Left renal cortex interstitium (tissue), 4 donors: ENCODE measurements at places on chromosomes 6 and 20. TPM values are rescaled to one million over a fixed set of nuclear protein-coding genes. Genes with fewer than 3 reads are reported as not detected.

The KCNK5 gene
- 8.5 TPM for polyA plus RNA-seq

The GRIK2 gene
- polyA plus RNA-seq = 12.1 TPM

The PLAGL1 gene
- polyA plus RNA-seq = 119 TPM

The GINS1 gene
- 17.5 TPM for polyA plus RNA-seq

The PLN gene
- 6.4 TPM for polyA plus RNA-seq

The GPLD1 gene
- 4.8 TPM for polyA plus RNA-seq

The SLC17A2 gene
- polyA plus RNA-seq = 0.69 TPM

DNA sequence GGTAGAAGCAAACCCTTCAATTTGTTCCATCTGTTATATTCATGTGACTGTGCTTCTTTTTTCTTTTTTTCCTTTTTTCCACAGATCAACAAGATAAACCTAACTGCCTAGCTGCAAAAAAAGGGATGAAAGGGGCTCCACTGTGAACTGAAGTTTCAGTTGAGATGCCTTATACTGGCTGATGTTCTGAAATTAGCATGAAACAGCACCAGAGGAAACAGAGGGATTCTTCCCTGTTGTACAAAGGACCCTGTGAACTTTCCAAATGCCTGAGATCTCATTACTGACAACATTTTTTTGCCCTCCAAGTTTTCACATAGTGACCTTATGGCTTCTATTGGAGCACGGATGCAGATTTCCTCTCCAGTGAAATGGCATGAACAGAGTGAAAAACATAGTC is 302.7 kb upstream of the TFAP2D start:
- no peak for DNase-seq

DNA sequence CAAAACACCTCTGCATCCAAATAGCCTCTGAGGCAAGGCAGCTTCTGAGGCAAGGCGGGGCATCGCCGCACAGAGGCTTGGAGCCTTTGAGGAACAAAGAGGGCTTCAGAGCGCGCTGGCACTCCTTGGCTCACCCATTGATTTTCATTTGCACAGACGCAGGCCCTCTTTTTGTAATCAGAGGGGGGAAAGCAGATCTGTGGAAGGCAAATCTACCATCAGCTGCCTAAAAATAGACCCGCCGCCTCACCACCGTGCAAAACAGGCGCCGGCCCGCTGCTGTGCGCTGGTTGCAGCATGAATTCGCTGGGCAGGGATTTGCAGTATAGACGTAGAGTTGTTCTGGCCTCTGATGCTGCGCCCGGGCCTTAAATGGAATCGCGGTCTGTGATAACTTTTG is 69.9 kb upstream of the STMND1 start:
- DNase-seq = no peak

- peak; percentile 30 for DNase-seq
Observed at GRCh38 chr6:6057442-6058053, 50.8 kb upstream of the NRN1 start.

- no peak for DNase-seq
Observed at GRCh38 chr6:53335224-53335994, 13.3 kb downstream of the ELOVL5 start.

GRCh38 chr6:107636486-107636885 is 146.6 kb downstream of the SOBP start:
- DNase-seq = no peak

GRCh38 chr6:141103246-141103645 is 1029.5 kb upstream of the GJE1 start:
- no peak for DNase-seq

GRCh38 chr6:13157293-13157692 is 171.0 kb downstream of the TBC1D7 start:
- DNase-seq = no peak

DNA sequence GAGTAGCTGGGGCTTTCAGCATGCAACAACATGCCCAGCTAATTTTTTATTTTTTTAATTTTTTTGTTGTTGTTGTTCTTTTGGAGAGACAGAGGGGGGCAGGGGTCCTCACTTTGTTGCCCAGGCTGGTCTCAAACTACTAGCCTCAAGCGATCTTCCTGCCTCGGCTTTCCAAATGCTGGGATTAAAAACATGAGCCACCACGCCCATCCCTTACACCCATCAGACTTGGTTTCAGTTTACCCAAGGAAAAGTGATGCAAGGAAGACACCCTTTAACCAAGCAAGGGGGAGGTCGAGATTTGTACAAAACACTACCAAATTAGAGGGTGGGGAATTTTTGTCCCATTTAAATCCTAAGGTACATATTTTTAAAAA is 210.1 kb downstream of the ARHGAP18 start:
- DNase-seq = no peak

- DNase-seq = no peak
Observed at GRCh38 chr6:81933608-81934051, 181.1 kb upstream of the TENT5A start.

DNA sequence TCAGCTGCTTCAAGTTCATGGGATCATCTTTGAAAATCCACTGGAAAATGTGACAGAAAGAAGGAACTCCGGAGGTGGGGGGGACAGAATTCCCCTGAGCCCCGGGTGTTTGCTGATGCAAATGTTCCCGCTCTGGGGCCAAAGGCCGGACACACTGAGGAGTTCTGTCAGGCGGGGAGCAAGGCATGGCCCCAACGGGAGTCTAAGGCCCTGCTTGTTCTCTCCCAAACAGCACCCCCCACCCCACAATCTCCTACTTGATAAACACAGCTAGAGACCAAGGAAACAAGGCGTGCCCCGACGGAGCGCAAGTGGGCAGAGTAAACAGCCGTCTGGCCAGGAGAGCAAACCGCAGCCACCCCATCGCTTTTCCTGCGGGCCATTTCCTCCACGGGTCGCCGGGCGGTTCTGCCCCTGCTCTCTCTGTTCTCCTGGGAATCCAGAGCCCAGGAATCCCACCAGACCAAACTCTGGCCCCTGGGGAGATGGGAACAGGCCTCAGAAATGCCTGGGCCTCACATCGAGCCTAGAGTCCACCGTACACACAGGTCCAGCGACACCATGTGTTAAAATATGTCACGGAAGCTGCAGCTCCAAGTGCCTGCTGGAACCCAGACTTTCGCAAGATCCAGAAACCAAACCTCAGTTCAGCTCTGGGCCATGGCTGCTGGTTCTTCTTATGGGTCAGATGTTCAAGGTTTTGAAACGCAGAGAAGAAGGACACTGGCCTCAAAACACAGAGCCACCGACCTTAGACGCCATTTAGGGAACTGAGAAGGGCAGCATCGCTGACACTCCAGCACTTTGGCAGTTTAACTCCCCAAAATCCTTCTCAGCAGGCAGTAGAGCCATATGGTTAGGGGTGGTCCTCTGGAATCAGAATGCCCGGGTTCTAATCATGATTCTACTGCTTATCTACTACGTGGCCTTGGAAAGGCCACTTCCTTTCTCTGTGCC is 104.2 kb downstream of the PREX1 start:
- DNase-seq = no peak

DNA sequence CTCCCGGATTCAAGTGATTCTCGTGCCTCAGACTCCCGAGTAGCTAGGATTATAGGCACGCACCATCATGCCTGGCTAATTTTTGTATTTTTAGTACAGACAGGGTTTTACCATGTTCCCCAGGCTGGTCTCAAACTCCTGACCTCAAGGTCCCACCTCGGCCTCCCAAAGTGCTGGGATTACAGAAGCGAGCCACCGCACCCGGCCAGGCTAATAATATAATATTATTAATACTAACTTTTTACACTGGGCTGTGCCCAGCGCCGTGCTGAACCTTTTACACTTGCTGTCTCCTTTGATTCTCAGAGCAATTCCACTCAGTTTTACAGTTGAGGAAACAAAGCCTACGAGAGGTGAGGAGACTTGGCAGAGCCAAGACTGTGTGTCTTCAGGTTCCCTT is 2.3 kb upstream of the TGM3 start:
- DNase-seq = no peak

- no peak for DNase-seq
Observed at GRCh38 chr6:159970659-159971063, 1.8 kb downstream of the IGF2R start.

DNA sequence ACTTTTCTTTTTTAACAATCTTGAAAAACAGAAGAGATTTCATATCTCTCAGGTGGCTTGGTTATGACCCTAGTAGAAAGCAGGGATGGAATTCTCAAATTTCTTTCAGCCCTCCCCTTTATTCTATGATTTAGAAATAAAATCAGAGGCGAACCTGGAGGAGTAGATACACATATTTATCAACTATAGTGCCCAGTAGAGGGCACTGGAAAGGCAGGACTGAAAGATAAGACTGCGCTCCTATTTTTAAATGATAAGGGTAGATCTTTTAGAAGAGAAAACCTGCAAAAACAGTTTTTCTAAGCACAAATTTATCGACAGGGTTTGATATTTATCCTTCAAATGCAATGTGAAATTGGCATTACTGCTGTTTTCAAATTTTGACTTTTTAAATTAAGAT is 1296.6 kb downstream of the EPHA7 start:
- no peak for DNase-seq

DNA sequence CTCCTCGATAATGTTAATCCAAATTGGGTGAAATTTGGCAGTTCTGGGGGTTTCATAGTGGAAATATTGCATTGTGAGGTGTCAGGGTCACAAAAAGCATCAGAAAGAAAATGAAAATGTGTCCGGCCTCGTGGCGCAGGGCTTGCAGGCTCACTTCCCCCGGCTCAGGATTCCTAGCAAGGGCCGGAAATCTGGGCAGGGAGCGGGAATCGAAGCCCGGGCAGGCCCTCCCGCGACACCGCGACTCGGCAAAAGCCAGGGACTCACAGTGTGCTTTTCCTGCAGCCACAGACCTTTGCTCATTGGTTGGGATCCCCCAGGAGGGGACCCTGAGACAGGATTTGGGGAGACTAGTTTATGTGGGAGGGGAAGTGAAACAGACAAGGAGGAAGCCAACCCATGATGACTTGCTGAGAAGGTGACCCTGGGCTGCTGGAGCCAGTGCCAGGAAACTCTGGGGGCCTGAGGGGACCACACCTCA is 847 bp upstream of the CD93 start:
- DNase-seq = no peak

DNA sequence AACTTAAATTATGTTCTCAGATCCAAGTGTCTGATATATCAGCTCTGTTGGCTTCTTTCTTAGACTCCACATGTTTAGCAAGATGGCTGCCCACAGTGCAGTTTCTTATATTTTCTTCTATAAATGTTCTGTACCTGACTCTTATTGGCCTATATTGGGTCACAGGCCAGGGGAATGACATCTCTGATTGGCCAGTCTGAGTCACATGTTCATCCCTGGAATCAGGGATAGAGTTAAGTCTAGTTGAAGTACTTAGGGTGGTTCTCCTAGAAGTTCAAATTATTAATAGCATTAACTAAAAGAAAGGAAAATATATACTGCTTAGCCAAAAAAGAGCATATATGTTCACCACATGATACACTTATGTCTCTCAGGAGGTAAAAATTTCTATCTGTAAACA is 105.3 kb upstream of the SLC22A16 start:
- no peak for DNase-seq

DNA sequence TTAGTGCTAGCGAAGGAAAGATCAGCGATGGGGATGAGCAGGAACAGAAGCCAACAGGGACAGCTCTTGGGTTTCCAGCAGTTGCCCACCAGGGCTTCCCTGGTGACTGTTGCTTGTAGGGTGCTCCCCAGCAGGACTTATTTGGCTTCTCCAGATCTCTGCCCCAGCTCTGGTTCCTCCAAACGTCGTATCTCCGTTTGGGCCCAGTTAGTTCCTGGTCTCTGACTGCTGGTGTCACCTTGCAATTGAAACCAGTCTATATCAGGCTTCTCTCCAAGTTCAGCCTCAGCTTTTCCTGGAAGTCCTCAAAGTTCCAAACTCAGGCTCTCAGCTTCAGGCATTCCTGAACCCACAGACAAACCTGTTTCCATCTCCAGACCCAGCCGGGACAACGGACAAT is 70.8 kb upstream of the NXT1 start:
- no peak for DNase-seq

DNA sequence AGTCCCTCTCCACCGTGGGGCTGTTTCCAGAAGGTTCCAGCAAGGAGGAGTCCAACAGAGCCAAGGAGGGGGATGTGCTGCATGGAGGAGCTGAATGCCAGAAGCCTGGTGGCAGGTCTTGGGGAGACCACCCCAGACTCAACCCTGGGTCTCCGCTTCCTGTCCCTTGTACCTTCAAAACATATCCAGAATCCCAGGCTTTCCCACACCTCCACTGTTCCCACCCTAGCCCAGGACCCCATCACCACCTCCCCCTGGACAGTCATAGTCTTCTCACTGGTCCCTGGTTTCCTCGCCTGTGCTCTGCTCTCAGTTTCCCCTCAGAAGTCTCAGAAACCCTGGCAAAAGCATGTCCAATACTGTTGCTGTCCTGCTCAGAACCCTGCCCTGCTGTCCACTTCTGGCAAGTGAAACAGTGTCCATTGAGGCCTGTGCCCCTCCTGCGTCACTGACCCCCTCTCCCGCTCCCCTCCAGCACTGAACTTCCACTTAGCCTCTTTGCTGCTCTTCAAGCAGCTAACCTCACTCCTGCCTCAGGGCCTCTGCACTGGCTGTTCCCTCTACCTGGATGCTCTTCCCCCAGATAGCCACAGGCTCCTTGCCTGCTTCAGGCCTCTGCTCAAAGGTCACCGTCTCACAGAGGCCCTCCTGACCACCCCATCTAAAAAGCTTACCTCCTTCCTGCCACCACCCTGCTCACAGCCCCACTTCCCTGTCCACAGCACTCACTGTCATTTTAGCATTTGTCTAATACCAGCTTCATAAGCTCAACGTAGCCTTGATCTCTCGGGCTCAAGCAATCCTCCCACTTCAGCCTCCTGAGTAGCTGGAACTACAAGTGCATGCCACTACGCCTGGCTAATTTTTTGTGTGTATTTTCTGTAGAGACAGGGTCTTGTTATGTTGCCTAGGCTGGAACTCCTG is 169.2 kb downstream of the GRM4 start:
- DNase-seq = no peak

GRCh38 chr20:31916708-31917107 is 35.1 kb downstream of the PDRG1 start:
- DNase-seq = no peak

- no peak for DNase-seq
Observed at GRCh38 chr6:36131511-36132245, 1.4 kb downstream of the MAPK13 start.

DNA sequence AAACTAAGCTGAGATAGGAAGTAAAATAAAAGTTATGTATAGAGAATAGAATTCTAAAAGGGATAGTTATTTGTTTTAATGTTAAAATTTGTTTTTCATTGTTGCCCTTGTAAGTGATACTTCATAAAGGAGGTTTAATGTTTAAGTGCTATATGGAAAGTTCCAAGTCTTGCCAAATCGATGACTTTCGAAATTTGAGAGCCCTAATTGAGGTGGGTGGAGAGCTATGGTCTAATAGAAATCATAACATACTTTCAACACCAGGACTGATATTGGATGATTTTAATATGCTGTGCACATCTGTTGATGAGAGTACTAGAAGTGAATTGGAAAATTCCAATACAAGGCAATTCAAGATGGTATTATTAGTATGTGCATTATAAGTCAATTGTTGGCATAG is 64.6 kb downstream of the RNF144B start:
- DNase-seq = no peak
